Right ventricle myocardium inferior (tissue), 1 donor: ENCODE measurements at places on chromosomes 3 and 15. TPM values are rescaled to one million over a fixed set of nuclear protein-coding genes. Genes with fewer than 3 reads are reported as not detected.

The RFTN1 gene
- 26.8 TPM for total RNA-seq

The SPSB4 gene
- 7.1 TPM for total RNA-seq

The TRANK1 gene
- 5.7 TPM for total RNA-seq

DNA sequence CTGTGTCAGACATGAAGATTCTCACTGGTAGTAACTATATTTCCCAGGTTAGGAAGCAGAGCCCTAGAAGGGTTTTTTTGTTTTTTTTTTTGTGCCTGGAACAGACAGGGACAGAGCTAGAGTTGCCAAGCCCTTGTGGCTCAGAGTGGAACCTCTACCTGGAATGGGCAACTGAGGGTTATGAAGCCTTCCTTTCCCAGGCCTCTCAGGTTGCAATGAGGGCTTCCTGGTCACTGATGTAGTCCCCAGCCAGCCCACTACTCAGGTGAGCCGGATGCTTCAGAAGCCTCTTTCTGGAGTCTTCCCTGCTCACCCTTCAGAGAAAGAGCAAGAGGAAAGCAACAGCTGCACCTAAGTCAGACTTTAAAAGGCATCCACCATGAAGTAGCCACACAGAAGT, 48.8 kb upstream of the MANF start:
- no peak for DNase-seq
